Motor neuron (in vitro differentiated cells): ENCODE measurements at places on chromosomes 13 and 19.

- no peak for ATAC-seq
Measured at GRCh38 chr13:64527561-64527960, 2702.6 kb downstream of the PCDH9 start.

DNA sequence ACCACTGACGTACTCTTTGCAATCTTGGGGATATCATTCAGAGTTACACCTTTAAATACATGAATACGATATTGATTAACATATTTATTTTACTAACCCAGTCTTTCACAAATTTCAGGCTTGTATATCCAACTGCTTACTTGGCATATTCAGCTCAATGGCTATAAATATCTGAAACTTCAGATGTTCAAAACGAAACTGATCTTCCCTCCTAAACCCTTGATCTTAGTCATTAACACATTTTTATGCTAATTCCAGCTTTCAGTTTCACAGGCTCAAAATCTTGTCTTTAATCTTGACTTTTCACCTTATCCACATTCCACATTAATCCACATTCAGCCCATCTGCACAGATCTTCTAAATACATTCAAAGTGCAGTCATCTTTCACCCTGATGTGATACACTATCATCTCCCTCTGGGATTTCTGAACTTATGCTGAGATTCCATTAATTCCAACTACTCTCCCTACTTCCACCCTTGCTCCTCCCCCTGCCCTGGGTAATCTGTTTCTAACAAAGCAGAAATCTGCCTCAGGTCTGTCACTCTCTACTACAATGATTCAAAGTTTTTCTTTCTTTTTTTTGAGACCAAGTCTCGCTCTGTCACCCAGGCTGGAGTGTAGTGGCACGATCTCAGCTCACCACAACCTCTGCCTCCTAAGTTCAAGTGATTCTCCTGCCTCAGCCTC is 387.2 kb downstream of the GPC5 start:
- peak; percentile 51 for ATAC-seq

GRCh38 chr13:29508876-29509252 is 86.6 kb downstream of the SLC7A1 start:
- ATAC-seq = no peak

GRCh38 chr19:7263521-7263920 is 30.7 kb downstream of the INSR start:
- ATAC-seq = no peak

DNA sequence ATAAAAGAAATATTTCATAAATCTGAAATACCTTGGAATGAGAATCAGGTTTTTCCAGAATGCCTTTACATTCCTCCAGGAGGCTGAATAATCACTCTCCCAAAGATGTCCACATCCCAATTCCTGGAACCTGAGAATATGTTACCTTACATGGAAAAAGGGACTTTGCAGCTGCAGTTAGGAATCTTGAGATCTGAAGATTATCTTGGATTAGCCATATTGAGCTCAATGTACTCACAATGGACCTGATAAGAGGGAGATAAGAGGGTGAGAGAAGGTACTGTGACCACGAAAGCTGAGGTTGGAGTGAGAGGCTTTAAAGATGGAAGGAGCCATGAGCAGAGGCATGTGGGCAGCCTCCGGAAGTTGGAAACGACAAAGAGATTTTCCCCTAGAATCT is 36.8 kb upstream of the MBNL2 start:
- no peak for ATAC-seq

DNA sequence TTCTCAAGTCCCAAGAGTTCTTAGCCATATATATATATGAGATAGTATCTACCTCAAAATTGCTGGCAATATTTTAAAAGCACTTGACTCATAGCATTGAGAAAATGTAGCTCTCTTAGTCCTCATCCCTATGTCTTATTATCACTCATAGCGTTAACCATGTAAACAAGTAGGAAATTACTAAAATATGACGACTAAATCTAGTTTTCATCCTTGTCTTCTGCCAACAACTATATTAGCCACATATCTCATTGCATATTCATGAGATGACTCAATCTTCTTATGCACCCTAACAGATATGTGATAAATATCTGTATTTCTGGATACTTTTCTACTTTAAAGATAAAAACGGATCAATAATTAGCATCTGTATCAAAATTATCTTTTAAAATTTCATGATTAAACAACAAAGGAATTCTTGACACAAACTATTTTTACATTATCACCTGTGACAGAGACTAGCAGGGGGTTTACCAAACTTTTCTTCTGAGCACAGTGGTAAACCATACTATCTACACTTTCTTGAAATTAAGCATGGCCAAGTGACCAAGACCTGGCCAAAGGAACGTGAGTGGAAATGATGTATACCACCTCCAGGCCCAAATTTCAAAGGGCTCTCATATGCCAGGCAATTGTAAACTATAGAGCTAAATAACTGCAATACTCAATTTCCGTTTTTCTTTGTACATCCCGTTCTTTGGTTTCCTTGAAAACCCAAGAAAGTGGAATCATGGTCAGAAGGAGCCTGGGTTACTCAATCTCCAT is 45.7 kb downstream of the ZC3H13 start:
- no peak for ATAC-seq

DNA sequence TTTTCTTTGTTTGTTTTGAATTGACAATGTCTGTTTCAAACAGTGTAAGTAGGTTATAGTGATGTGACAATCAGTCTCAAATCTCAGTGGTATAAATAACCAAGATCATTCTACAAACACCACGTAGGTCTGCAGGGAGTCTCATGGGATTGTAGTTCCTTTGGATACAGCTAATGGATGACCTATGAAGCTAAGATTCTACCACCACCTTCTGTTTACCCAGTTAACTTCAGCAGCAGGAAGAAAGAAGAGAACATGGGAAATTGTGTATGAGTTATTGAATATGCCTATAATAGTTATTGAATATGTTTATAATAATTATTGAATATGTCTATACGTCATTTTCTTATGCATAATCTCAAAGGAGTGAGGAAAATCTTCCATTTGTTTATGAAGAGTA is 63.9 kb upstream of the SLITRK5 start:
- no peak for ATAC-seq

DNA sequence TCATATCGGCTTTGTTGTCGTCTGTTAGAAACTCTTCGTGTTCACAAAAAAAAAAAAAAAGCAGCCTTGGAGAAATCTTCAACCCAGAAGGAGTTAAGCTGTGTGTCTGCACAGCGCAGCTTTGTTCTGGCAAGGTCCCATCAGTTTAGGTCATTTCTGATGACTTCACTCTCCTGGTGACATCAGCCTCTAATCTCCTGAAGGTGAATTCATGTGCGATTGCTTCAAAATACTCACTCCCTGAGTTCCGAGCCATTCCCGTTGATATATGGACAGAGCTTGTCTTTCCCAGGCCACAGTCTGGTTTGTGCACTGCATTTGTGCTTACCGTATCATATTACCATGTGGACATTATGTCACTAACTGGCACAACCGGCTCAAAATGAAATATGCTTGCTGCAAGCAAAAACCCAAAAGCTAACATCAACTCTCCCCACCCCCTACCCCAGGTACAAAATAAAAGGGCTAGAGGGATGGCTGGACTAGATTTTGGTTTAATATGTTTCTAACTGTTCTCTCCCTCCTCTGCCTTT is 342.4 kb downstream of the KCNRG start:
- ATAC-seq = peak; percentile 94

GRCh38 chr19:37975596-37976515 is 68.8 kb downstream of the SIPA1L3 start:
- no peak for ATAC-seq

GRCh38 chr13:87536499-87536898 is 134.7 kb upstream of the SLITRK5 start:
- no peak for ATAC-seq

DNA sequence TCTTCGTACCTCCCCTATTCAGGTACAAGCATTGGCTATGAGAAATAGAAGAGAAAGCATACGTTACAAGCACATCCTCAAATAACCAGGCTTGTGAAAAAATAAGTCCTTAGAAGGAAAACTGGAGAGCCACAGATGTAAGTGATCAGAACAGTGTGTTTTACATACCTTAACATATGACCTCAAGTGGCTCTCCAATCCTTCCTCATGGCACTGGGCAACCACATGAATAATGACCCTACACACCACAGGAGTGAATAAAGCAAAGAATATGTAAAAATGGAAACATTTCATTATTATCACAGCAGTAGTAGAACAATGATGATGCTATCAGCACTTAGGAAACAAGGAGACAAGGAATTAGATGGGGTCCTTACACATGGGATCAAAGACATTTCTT is 96.5 kb downstream of the DOCK9 start:
- no peak for ATAC-seq

- no peak for ATAC-seq
Measured at GRCh38 chr13:51541809-51542258, 42.4 kb upstream of the WDFY2 start.

DNA sequence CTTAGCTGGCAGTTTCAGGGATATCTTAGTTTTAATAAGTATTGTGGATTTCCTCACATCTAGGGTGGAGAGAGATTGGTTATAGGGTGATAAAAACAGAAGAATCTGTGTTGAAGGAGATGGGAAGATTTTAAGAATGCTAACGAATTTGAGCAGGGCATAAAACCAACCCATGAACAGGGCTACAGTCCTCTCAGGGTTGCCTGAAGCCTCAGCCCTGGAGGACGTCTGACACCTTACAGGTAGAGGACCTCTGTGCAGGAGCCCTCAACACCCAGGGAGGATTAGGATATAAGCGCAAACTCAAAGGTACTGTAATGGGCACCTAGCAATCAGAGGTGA is 461 bp upstream of the WASF3 start:
- peak; percentile 56 for ATAC-seq

DNA sequence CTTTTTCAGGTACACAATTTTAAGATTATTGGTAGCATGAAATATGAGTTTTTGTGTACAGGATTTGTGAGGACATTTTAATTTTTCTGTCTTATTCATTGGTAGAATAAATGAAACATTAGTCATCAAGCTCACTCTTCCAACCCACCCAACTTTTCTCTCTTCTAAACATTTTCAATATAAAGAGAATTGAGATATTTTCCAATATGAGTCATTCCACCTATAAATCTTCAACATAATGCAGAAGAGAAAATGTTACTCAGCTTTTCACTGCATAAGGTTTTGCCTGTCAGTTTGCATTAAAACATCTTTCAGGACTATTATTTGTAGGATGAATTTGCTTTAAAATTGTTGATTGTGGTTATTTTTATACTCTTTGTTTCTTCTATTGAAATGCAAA is 330.7 kb downstream of the PCDH20 start:
- peak; percentile 61 for ATAC-seq

DNA sequence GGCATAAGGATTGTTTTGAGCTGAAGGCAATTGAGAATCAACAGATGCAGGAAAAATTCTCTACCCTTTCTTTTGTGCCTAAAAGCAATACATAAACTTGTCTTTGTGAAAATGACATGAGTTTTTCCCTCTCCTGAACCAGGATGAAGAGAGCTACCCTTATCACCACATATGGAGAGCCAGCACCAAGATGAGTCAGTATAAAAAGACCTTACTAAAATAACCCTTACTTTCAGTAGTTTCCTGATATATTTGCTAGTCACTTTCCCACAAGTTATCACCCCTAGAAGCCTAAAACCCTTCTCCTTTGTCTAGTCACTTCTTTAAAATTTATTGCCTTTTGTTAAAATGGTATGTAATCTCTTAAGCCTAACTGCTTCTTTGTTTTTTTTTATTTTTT is 61.9 kb upstream of the ANKRD10 start:
- ATAC-seq = no peak

GRCh38 chr13:67763384-67763783 is 533.2 kb upstream of the PCDH9 start:
- ATAC-seq = peak; percentile 16

GRCh38 chr13:61316647-61317046 is 99.0 kb downstream of the PCDH20 start:
- no peak for ATAC-seq

DNA sequence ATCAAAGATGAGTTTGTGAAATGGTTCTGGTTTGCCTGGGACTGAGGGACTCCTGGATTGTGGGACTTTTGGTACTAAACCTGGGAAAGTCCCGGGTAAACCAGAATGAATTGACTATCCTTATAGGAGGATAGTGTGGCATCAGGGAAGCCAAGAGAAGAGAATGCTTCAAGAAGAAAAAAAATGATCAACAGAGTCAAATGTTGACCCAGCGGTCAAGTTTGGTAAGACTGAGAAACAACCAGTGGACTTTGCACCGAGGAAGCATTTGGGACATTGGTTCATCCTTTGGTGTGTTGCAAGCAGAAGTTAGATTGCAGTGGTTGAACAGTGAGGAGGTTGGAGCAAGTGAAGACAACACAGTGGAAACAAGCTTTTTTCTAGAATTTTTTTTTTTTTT is 33.5 kb downstream of the CLEC17A start:
- no peak for ATAC-seq

GRCh38 chr13:105474983-105475610 is 1060.4 kb downstream of the EFNB2 start:
- ATAC-seq = no peak

DNA sequence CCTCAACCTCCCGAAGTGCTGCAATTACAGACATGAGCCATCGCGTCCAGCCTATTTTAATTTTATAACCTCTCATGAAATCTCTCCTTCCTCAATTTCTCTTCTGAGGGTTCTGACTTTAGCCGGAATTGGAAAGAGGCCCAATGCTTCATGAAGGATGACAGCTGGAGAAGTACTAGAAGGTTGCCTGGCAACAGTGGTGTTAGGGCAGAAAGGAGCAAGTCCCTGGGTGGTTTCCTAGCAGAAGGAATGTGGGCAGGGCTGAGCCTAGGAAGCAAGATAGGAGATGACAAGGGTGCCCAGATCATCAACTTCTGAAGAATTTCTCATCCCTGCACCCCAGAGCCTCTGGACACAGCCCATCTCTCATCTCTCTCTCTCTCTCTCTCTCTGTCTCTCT is 25.8 kb downstream of the CACNG6 start:
- ATAC-seq = no peak

DNA sequence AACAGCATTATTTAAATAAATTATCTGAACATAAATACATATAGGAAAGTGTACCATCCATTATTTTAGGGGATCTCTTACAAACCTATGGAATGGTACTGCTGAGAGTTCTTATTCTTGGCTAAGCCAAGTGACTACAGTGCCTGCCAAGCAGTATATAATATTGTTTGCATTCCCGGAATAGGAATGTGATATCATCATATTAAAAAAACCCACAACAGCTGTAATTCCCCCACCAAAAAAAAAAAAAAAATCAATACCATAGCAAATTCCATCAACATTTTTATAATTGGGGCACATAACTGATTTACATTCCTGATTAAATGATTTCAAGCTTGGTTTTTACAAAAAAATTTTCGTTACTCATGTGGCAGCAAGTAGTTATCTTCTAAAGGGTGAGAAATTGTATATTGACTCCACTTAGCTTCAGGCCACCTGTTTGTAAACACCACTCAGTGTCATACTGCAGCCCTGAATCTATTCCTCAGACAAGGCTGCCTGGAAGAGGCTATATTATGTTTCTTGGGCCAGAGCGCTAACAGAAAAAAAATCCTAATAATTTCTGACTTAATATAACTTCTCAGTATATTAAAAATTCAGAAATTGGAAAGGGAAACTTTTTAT is 278.1 kb downstream of the DNAJC15 start:
- ATAC-seq = no peak

- no peak for ATAC-seq
Measured at GRCh38 chr19:42306646-42307045, 4.2 kb upstream of the PAFAH1B3 start.

GRCh38 chr19:34713262-34713637 is 20.8 kb upstream of the ZNF181 start:
- ATAC-seq = no peak
